Ammon's horn (tissue), 1 donor: ENCODE measurements at places on chromosomes 16 and 17.

DNA sequence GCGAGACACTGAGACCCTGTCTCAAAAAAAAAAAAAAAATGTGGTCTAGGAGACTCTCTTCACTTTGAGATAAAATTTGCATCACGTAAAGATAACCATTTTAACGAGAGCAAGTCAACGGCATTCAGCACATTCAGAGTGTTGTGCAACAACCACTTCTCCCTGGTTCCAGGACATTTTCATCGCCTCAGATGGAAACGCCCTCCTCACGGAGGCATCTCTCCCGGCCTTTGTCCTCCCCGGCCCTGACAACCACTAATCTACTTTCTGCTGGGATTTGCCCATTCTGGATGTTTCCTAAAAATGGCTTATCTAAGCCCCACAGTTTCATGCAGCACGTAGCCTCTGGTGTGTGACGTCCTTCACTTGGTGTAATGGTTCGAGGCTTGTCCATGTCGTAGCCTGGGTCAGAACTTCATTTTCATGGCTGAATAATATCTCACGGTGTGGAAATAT lies 6.4 kb upstream of the NPRL3 start:
- no peak for DNase-seq

- no peak for DNase-seq
Measured at GRCh38 chr17:57579245-57579644, 165.9 kb downstream of the CCDC182 start.

GRCh38 chr16:72837846-72838585 lies 209.9 kb downstream of the ZFHX3 start:
- DNase-seq = no peak

DNA sequence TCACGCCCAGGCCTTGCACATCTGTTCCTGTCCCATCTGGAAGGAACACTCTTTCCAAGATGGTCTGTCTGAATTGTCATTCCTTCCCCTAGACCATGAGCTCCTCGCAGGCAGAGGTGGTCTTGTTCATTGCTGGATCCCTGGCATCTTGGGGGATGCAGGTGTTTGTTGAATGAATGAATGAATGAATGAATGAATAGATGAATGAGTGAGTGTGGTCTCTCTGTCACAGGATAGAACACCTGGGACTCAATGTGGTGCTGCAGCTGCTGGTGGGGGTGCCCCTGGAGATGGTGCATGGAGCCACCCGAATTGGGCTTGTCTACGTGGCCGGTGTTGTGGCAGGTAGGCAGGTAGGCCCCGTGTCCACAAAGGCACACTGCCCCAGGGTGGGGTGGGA lies 32.2 kb downstream of the RHBDL3 start:
- DNase-seq = no peak

GRCh38 chr17:81349397-81350319 lies 45.6 kb upstream of the BAHCC1 start:
- DNase-seq = no peak

DNA sequence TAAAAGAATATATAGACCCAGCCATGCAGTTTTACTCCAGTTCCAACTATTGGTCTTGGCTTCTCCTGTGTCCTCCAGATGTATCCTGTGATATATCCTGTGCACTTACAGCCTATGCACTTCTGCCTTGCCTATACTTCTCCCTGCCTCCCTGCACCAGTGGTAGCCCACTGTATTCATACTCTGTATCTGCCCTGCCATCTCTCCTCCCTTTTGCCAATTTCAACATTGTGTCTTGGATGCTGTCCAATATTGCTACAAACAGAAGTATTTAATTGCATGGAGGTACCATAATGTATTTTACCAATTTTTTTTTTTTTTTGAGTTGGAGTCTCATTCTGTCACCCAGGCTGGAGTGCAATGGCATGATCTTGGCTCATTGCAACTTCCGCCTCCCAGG lies 242.7 kb downstream of the HAPSTR1 start:
- DNase-seq = no peak

DNA sequence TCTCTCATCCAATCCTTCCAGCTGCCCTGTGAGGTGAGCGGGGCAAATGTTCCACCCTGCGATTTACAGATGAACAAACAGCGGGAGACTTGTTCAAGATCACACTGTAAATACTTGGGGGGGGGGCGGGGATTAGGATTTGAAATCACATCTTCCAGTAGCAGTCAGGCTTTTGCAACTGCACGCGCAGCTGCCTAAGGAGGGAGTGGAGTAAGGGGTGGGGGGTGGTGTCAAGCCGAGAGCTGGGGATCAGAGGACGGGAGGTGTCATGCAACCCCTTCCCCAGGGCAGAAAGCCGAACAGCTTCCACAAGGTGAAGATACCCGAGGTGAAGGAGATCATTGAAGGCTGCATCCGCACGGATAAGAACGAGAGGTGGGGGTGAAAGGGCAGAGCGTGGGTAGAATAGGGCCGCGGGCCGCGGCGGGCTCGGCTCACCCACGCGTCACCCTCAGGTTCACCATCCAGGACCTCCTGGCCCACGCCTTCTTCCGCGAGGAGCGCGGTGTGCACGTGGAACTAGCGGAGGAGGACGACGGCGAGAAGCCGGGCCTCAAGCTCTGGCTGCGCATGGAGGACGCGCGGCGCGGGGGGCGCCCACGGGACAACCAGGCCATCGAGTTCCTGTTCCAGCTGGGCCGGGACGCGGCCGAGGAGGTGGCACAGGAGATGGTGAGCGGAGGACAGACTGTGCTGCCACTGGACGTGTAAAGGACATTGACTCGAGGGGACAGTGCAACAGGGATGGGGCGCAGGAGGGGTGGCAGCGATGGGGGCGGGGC lies 4.6 kb downstream of the WNK4 start:
- no peak for DNase-seq

GRCh38 chr17:78180083-78180482 lies 6.8 kb downstream of the TK1 start:
- DNase-seq = no peak

DNA sequence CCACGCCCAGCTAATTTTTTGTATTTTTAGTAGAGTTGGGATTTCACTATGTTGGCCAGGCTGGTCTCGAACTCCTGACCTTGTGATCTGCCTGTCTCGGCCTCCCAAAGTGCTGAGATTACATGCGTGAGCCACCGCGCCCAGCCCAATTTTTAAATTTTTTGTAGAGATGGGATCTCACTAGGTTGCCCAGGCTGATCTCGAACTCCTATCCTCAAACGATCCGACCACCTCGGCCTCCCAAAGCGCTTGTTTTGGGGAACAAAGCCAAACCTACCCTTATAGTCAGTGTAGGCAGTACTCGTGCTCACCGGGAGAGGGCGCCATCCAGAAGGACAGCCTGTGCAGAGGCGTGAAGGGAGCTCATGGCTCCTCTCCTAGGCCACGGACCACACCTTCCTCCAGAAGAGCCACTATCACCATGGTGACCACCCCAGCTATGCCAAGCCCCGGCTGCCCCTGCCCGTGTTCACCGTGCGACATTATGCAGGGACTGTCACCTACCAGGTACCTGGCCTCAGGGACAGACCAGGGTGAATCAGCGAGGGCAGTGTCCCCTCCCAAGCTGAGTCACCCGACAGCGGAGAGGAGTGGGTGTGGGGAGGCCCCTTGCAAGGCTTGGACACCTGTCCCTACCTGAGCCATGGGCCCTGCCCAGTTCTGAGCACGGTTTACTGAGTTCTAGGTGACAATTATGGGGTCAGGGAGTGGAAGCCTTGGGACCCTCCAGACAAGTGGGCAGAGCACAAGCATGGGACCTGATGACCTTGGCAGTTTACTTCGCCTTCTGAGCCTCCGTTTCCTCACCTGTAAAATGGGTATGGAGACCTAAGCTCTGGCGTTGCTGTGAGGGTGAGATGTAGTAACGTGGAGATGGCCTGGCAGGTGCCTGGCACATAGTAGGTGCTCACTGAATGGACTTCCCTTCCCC lies 13.7 kb downstream of the MYO15B start:
- DNase-seq = peak; percentile 30

DNA sequence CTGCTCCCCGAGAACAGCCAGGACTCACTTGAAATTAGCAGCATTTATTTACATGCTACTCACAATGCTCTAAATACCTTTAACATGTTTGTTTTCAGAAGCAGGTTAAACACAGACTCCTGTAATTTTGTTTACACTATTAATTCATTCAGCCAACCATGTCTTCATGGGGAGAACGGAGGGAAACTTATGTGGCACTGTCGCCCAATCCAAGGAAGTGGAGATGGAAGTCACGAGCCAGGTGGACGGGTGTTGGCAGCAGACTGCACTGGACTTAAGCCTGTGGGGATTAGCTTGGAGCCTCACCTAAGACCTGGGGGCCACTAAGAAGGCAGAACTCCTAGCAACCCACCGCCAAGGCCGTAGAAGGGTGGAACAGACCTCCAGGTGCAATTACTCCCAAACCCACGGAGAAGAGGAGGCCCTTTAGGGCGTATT lies 8.8 kb upstream of the GFAP start:
- DNase-seq = no peak

DNA sequence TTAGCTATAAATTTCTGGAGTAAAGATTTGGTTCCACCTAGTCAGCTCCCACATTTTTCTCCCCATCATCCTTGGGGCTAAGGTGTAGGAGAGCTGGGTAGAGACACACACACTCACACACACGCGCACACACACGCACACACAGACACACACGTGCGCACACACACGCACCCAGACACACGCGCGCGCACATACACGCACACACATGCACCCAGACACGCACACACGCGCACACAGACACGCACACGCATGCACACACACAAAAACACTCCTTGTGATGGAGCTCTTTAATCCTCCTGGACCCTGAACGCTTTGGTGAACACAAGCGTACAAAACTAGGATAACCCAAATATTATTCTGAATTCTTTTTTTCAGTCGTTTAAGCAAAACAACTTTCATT lies 253.6 kb downstream of the C16orf95 start:
- no peak for DNase-seq

DNA sequence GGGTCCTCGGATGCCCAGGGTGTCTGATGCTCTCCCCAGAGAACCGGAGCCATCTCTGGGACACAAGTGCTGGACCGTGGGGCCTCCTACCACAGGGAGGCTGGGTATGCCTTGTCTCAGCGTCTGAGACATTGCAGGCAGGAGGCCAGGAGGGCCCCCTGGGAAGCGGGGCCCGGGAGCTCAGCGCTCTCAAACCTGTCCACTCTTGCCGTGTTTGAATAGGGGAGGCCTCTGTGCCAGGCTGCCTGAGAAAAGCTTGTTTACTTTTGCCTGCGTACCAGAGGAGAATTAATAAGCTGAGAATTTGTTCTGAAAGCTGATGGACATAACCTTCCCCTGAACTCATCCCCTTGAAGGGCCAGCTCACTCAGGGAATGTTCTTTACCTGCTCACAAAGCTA lies 163.8 kb downstream of the NTN1 start:
- no peak for DNase-seq

DNA sequence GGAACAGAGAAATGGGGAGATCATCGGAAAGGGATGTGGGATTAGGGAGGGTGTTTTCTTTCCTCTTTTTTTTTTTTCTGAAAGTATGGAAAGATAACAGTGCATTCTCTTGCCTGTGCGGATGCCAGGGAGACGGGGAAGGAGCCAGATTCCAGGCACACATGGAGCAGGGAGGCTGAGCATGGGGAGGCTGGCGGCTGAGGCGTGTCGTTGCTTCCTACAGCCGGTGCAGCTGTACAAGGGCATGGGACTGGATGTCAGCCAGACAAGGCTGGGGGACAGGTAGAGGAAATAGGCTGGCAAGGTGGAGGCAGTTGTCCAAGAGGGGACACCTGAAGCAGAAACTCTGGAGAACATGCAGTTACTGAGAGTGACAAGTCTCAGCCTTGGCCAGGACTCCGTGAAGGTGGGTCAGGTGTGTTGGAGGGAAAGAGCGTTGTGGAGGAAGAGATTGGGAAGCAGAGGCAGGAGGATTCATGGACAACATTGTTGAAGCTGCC lies 16.6 kb upstream of the ADORA2B start:
- no peak for DNase-seq

- no peak for DNase-seq
Measured at GRCh38 chr17:9557161-9557755, 18.4 kb downstream of the STX8 start.

GRCh38 chr16:87165151-87165550 lies 152.0 kb downstream of the C16orf95 start:
- no peak for DNase-seq

DNA sequence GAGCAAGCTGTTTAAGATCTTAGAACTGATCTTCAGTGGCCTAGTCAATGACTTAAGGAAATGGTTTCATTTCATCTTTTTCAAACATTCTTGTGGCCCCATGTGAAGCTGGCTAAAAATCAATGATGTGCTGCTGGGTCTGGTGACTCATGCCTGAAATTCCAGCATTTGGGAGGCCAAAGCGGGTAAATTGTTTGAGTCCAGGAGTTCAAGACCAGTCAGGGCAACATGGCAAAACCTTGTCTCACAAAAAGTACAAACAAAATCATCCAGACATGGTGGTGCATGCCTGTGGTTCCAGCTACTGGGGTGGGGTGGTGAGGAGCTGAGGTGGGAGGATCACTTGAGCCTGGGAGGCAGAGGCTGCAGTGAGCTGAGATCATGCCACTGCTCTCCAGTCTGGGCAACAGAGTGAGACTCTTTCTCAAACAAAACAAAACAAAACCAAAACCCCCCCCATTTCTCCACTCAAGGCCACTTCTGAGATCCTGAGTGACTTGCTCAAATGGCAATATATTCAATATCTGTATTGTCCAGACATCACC lies 17.4 kb upstream of the COL1A1 start:
- DNase-seq = no peak

DNA sequence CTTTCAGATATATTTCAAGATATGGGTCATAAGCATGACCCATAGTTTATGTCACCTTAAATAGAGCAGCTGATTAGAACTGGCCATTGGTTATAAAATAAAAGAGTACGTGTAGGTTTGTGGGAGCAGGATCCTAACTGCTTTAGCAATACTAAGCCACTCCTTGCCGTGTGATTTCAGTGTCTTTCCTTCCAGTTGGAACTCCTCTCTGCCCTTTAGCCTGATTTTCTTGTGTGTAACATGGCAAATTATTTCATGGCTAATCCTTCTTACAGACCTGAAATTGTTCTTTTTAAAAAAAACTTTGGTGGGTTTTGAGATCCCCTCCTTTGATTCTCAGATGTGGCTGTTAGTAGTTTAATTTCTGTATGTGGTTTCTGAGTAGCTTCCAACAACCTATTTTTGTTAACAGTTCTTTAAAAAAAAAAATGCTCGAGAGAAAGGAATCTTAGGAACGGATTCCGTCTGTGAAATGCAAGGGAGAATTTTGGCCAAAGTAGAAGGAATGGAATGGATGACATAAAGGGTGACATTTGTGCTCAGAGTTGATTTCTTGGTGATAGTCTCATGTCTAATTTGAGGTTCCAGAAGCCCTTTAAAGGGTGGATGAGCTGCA lies 39.9 kb downstream of the DHRS7B start:
- no peak for DNase-seq

DNA sequence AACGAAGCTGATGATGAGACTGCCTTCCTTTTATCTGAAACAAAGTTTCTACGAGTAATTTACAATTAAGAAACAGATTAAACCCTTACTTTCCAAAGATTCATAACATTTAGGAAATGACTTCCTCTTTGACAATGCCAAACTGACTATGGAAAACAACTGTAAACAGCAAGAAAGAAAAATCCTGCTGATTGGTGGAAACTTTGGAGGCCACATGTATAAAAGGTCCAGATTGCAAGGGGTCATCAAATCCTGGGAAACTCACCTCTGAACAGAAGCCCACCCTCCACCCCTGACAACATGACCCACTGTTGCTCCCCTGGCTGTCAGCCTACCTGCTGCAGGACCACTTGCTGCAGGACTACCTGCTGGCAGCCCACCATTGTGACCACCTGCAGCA lies at the start of gene KRTAP9-6:
Gene KRTAP9-6 (plus strand): TSS at position 301 of the 400 bp plus-strand sequence. CDS start 0 bp downstream, at position 301.
- DNase-seq = no peak
